Fibroblast of upper back skin (primary cell): ENCODE measurements at places on chromosomes 5 and 9.

DNA sequence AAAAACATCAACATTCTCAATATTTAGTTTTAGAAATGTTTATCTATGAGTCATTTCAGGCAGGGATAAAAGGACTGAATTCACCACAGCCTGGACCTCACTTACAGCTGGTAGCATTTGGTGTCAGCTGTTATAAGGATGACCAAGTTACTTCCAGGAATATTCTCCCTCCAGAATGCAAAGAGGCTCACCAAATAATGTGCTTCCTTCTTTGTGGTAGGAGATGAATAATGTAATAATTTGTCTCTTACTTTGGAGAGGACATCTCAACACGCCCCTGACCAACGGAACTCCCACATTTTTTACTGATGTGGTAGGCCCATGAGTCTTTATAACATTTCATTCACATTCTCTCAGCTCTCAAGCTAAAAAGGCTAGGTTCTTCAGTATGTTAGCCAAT is 825.9 kb upstream of the GRAMD2B start:
- DNase-seq, result peak; percentile 83

DNA sequence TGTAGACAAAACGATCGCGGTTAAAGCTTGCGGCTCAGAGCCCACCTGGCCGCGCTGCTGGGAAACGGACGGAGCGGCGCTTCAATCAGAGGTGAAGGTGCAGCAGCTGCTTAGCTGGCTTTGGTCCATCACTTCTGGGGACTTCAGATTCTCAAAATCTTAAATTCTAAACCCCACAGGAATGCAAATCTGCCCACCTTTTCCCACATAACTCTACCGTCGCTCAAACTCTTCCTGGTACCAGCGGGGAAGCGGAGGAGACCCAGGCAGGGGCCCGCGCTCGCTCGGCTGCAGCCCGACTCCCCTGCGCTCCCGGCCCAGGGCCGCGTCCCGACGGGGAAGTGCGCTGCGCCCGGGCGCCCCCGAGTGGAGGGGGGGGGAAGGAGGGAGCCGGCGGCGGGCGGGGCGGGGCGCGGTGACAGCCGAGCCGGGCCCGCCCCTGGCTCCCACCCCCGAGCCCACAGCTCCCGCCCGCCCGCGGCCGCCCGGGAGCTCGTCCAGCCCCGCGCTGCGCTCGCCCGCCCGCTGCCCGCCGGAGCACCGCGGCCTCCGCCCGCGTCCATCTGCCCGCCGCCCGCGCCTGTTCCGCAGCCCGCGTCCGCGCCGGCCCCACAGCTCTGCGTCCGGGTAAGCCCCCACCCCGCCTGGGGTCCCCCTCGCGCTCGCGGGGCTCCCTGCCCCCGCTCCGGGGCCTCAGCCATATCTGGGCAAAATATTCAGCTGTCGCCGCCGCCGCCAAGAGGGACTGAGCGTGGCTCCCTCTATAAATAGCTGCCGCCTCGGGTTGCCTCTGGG is at the start of gene TMOD1:
Gene TMOD1 (plus strand): TSS at position 490 of the 795 bp plus-strand sequence. CDS start 22,523 bp downstream, outside the sequence.
- DNase-seq, result no peak

DNA sequence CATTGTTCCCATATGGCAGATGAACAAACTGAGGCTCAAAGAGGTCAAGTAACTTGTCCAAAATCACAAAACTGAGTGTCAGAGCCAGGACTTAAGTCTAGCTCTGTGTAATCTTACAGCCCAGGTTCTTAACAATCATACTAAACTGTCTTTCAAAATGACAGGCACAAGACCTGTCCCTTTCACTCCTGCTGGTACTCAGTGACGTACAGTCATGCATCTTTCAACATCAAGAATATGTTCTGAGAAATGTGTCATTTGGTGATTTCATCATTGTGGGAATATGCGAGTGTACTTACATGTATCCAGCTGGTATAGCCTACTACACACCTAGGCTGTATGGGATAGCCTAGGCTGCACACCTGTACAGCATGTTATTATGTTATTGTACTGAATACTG is 646.8 kb upstream of the WWC1 start:
- peak; percentile 47 for DNase-seq

DNA sequence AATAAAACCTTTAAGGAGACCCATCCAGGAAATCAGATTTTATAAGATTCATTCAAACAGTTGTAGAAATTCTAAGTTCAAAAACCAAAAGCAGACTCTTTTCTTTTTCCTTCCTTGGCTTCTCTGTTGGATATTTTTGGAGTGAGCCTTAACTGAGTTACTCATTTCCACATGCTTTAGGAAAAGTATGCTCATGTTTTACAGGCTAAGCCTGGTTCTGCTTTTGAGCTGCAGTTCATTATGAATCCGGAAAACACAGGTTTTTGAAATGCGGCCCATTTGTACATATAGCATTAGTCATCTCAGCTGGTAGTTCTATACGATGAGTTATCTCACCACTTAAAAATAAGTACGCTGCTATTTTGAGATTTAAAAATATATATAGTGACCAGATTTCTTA is 156.6 kb upstream of the DMRT1 start:
- peak; percentile 95 for DNase-seq

DNA sequence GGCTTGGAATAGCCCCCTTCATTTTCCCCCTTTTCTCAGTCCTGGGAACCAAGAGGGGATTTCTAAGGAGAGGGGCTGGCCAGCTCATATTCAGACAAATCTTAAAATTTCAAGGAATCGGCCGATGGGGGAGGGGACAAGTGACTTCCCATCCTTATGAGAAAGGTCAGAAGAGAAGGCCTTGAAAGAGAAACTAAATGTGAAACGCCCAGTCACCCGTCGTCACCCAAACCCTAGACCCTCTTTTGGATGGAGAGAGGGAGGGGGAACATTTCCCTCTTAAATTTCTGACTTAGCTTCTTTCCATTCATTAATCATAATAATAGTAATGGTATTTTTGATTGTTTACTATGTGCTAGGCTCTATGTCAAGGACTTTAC is 850 bp upstream of the CCL19 start:
- no peak for DNase-seq

GRCh38 chr5:9557696-9558095 is 11.8 kb upstream of the SEMA5A start:
- DNase-seq, result peak; percentile 76

GRCh38 chr9:77710965-77711648 is 63.0 kb upstream of the GNA14 start:
- DNase-seq, result peak; percentile 59
